Activated CD4-positive, alpha-beta T cell treated with anti-CD3 and anti-CD28 coated beads for 24 hours (primary cell): ENCODE measurements at places on chromosomes 3 and 15.

DNA sequence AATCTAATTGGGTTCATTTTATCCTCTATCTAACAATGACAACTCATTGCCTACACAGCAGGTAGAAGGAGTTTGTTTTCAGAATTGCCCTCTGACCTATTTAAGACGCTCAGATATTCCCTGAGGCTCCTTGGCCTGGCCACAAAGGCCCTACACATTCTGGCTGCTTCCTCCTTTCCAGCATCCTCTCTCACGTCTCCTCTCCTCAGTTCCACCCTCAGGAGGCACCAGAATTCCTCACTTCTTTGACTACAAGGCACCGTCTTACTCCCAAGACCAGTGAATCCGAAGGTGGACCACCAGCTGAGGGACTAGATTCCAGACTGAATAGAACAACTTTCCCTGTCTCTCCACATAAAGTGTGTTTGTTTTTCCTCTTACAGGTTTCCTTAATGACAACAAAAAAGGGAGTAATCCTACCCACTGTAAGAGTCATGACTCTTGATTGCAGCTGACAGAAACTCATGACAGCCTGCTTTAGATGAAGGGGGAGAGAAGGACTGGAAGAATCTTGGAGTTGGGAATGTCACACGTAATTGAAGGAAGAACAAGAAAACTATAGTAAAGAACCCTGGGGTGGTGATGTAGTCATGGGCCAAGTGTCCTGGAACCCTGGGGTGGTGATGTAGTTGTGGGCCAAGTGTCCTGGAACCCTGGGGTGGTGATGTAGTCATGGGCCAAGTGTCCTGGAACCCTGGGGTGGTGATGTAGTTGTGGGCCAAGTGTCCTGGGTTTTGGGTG is 22.0 kb upstream of the MUC20 start:
- DNase-seq: no peak

- no peak for DNase-seq
Measured at GRCh38 chr15:43105077-43105736, 631 bp downstream of the UBR1 start.

DNA sequence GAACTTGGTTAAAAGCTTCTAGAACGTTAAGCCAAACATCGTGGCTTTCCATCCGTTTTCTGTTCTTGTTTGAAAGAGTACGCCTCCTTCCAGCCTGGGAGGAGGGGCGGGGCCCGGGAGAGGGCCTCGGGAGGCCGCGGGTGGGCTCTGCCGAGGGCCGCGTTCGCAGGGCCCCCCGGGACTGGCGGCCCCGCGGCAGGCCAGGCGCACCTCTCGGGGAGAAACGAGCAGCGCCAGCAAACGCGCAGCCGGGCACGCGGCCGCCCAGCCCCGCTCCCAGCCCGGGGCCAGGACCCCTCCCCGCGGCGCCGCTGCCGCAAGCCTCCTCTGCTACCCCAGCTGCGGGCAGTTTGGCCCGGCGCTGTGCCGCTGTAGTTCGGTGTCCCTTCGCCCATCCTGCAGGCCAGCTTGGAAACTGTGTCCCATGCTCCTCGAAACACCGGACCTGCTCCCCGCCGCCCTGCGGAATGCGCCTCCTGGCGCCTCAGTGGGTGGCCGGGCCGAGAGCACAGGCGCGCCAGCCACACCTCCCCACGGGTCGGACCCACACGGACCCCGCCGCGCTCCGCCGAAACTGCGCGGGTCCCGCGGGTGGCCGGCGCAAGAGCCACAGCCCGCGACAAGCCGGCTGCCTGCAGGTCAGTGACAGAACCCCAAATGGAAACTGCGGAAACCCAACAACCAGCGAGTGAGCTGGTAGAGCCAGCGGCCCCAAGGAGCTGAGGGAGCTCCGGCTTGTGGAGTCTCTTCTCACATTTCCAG is 2.3 kb downstream of the OCA2 start:
- no peak for DNase-seq

GRCh38 chr3:57952208-57952631 is 56.0 kb upstream of the FLNB start:
- no peak for DNase-seq

- no peak for DNase-seq
Measured at GRCh38 chr3:21912711-21913110, 161.7 kb upstream of the ZNF385D start.
